Activated gamma-delta T cell (primary cell): ENCODE measurements at places on chromosomes 7 and 10.

GRCh38 chr10:3426190-3426845 lies 253.7 kb upstream of the PITRM1 start:
- DNase-seq, result no peak

DNA sequence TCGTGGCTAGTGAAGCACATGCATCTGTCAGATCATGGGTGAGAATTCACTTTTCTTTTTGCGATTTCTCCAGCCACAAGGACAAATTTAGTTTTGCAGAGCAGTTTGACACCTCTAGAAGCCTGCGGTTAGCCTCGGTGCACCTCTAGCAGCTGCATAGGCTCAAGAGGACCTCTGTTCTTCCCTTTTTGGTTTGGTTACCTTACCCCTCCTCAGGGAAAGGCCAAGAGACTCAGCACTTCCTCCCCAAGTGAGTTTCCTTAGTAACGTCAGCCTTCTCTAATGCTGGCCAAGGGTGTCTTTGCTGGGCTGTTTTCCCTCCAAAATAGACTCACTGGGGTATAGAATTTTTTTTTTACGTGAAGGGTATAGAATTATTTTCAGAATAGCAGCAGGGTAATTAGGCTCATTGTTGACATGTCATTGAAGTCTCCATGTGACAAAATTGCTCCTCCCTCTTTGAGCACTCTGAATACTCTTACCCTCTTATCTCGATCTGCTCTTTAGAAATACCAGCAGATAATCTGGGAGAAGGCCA lies 97.8 kb downstream of the AUTS2 start:
- DNase-seq, result no peak

- no peak for DNase-seq
These were observed 20.6 kb downstream of the CUBN start for GRCh38 chr10:17109046-17109445.

GRCh38 chr7:46195934-46196333 lies 274.9 kb upstream of the IGFBP3 start:
- DNase-seq, result no peak

- peak; percentile 11 for DNase-seq
These were observed 45.9 kb upstream of the EMX2 start for GRCh38 chr10:117496616-117497028.

- no peak for DNase-seq
These were observed 14.4 kb downstream of the SCIN start for GRCh38 chr7:12584930-12585329.
